ENCODE measurements at places on chromosomes 11 and 22. TPM values are rescaled to one million over a fixed set of nuclear protein-coding genes. Genes with fewer than 3 reads are reported as not detected.

DNA sequence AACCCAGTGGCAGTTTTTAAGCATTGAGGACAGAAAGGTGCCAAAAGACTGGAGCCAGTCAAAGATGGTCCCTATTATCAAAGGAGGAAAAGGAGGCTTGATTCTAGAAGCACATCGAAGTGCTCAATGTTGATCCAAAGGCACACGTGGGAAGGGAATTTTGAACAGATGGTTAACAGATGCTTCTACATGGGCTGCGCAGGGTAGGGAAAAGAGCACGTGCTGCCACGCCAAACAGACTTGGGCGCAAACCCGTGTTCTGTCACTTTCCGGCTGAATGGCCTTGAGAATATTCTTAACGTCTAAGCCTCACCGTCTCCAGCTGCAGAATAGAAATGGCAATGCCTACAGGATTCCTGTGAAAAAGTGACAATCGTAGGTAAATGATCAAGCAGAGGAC is 217.9 kb upstream of the MTNR1B start:
- DNase-seq = no peak

DNA sequence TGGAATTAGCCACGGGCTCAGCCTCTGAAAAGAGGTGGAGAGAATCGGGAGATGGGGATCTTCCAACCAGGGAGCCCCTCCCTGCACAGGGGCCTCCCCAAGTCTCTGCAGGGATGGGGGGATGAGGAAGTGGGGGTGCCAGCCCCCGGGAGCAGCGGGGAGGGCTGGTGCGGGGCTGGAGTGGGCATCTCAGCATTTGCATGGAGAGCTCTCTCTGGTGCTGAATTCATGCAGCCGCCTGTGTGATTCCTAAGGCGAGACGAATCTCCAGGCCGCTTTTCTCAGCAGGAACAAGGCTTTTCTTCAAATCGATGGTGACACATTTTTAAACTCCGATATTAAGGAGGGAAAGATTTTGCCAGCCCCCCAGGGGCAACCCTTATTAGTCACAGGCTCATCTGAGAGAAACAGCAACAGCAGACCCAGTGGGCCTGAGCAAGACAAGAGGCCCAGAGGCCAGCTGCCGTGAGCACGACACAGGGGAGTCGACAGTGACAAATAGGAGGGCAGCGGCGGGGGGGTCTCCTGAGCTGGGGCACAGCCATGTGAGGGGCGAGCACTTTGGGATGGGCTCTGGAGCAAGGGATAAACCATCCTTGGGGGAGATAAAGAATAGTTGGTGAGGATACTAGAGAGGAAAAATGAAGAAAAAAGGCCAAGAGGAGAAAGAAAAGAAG is 29.0 kb downstream of the MACROD1 start:
- DNase-seq = no peak

Gene UBQLNL
- 0.98 TPM for total RNA-seq

- no peak for DNase-seq
Observed at GRCh38 chr11:19868871-19869270, 156.2 kb downstream of the NAV2 start.

DNA sequence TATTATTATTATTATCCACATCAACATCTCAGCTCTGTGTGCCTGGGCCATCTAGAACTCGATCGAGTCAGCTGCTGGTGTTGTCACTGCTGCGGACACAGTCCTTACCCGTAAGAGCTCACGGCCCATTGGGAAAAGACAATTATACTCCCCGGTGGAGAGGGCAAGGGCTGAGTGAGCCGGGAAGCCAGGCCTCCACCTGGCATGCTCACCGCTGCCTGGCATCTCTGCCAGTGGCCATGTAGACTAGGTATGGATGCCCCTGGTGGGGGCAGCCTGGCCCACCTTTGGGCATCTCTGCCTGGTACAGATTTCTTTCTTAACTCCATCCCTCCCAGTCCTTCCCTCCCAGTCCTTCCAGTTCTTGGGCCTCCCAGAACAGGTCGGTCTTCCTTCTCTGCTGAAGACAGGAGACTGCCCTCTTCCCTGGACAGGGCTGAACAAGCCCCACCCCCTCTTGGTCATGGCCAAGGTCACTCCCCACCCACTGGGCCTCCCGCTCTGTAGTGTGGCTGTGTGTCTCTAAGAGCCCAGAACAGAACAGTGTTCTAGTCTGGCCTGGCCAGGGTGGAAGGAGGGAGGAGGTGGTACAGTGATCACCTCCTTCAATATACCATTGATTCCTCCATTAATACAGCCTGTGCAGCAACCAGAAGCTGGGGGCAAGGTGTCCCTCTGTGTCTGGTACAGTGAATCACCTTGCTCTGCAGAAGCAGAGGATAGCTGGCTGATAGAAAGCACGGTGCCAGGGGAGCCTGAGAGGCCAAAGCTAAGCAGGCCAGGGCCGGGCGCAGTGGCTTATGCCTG is 57.7 kb downstream of the FLRT1 start:
- DNase-seq = no peak

Gene MAFF
- 14.3 TPM for total RNA-seq

DNA sequence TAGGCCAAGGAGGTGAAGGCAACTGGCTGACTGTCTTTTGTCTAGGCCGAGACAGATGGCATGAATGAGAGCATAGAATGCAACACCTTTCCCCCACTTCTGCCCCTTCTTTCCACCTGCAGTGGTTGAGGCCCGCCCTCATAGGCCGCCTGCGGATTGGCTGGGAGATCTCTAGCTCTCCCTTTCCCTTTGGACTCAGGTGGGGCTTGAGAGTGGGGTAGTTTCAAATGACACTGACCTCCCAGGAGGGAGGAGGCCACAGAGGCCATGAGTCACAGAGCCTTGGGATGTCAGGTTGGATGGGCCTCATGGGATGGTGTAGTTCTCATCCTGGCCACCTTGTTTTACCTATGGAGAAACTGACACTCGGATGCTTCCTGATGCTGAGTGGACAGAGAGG is 9.1 kb downstream of the MICAL2 start:
- DNase-seq = no peak

- DNase-seq = no peak
Observed at GRCh38 chr11:23765682-23766252, 731.1 kb upstream of the LUZP2 start.

DNA sequence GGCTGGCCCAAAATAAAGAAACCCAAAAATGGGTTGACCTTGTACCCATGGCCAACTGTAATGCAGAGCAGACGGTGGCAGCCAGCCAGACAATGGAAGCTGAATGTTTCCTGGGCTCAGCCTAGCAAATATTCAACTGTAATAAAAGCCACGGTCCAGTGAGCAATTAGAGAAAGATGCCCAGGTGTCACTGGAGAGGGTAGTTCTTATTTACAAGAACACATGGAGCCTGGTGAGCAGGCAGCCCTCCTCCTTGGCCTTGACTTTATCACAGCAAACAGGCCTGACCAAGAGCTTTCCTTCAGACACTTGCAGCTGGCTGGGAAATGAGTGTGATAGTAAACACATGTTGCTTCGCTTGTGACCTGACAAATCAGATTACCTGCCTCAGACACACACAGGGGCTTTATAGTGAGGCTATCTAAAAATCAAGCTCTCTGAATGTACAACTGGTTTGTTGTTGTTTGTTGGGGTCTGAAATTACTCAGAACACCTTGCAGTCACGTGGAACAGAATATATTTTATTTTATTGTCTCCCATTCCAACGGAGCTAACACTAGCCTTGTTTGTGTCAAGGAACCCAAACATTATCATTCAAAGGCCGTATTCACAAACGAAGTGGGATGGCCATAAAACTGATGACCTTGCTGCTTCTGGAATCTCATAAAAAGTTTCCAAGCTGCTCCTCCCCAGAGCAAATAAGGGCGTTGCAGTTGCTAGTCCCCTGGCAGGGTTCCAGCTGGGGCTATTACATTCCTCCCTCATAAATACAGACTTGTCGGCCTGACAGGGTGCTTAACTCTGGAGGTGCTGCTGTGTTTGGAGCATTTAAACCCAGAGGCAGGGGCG is 161.1 kb downstream of the BBOX1 start:
- DNase-seq = no peak

Gene CD3E
- total RNA-seq = not detected

Gene ALKBH3
- total RNA-seq = 23.6 TPM

Gene MAPK8IP2
- 206 TPM for total RNA-seq

GRCh38 chr11:134270250-134270714 is 5.9 kb upstream of the GLB1L3 start:
- no peak for DNase-seq

GRCh38 chr11:59191095-59191494 is 19.2 kb downstream of the DTX4 start:
- no peak for DNase-seq

Gene OR6T1
- not detected for total RNA-seq

Gene OR51I1
- total RNA-seq = not detected

- DNase-seq = no peak
Observed at GRCh38 chr11:19597206-19597605, 115.4 kb upstream of the NAV2 start.

GRCh38 chr22:48781391-48781790 is 1046.3 kb downstream of the BRD1 start:
- no peak for DNase-seq

DNA sequence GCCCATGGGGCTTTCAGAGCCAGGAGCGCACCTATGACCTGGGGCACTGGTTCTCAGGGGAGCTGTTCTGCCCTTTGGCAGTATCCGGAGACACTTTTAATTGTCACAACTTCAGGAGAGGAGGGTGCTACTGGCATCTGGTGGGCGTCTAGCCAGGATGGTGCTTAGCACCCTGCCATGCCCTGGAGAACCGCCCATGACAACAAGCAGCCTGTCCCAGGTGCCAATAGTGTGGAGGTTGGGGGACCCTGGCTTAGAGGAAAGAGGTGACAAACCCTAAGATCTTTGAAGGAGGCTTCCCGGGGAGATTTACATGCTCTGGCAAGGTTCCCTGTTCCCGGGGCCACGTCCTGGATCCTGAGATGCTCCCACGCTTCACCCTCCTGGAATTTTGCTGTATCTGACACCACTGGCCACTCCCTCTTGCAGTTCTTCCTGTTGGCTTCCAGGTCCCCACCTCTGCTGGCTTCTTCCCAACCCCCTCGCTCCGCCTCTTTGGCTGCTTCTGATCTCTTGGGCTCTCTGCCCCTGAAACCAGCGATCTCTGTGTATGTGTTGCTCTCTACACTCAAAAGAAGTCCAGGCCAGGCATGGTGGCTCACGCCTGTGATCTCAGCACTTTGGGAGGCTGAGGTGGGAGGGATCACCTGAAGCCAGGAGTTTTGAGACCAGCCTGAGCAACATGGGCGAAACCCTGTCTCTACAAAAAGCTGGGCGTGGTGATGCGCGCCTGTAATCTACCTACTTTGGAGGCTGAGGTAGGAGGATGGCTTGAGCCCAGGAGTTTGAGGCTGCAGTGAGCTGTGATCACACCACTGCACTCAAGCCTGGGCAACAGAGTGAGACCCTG is 31.1 kb downstream of the FADS3 start:
- DNase-seq = no peak

DNA sequence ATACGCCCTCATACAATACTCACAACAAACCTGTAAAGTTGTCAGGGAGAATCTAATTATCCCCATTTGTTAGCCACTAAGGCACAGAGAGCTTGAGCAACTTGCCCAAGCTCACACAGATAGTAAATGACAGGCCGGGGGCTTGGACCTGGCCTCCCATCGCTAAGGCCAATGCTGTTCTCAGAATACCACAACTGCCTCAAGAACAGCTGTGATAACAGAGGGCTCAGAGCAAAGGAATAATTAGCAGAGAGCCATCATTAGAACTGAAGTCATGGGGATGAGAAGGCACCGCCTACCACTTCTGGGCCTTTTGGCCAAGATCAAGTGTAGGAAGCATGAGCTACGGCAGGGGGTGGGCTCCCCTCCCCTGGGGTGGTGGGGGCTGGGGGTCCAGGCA is 98.6 kb downstream of the FEZ1 start:
- no peak for DNase-seq

GRCh38 chr22:36936362-36937116 is 23.1 kb downstream of the CSF2RB start:
- no peak for DNase-seq

- DNase-seq = no peak
Observed at GRCh38 chr11:133570376-133570775, 38.1 kb upstream of the OPCML start.

GRCh38 chr11:125108469-125108868 is 3.0 kb downstream of the TMEM218 start:
- no peak for DNase-seq

Gene CNIH2
- total RNA-seq = 36.6 TPM

GRCh38 chr22:39567135-39567946 is 3.2 kb upstream of the CACNA1I start:
- no peak for DNase-seq

Gene CAVIN3
- total RNA-seq = 10.0 TPM

GRCh38 chr11:126438691-126439090 is 83.2 kb downstream of the ST3GAL4 start:
- DNase-seq = no peak

DNA sequence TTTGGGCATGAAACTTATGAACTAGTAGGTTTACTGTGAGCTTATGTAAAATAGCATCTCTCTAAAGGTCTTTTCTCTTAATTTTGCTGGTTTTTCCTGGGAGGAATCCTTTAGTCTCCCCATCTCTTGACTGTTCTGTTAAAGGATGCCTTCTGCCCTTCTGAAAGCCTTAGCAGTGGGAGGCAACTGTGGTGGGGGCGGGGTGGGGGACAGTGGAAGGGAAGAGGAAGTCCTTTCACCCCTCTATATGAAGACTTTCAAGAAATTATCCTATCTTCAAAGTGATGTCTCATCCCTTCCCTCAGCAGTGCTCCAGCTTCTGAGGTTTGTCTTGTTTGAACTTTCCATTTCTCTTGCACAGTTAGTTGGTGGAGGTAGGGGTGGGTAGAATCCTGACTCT is 73.1 kb downstream of the ELP4 start:
- DNase-seq = no peak

GRCh38 chr11:68552542-68552941 is 92.0 kb downstream of the PPP6R3 start:
- DNase-seq = no peak

DNA sequence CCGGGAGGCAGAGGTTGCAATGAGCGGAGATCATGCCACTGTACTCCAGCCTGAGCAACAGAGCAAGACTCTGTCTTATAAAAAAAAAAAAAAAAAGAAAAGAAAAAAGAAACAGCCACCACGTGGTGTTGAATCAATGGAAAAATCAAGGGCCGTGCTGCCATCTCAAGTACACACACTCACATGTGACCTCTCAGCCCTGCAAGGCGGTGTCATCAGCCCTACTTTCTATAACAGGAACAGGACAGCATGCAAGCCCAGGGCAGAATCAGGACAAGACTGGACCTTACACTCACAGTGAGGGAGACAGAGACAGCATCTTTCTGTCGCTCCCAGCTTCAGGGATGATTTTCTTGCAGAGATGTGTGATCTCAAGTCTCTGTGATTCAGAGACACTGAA is 179.6 kb downstream of the MPPED1 start:
- no peak for DNase-seq

GRCh38 chr11:44445500-44446365 is 119.7 kb upstream of the CD82 start:
- DNase-seq = no peak

Gene KLHL35
- 10.1 TPM for total RNA-seq

Gene FREY1
- total RNA-seq = 0.95 TPM

DNA sequence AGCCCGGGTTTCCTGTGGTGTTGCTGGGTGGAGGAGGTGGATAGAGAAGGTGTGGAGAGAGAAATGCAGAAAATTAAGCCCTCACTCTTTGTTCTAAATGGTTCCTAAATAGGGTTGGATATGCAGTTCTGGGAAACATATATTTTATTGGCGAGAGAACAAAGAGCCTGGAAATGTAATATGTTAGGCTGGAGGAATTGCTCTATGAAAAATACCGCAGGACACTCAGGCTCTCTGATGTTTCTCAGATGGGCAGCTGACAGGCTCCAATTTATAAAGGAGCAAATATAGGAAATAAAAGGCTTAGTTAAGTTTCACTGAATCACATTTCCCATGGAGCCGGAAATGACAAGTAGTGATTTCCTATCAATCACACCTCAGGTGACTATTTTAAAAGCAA is 428.0 kb downstream of the TMEM135 start:
- DNase-seq = no peak

Gene SLC25A17
- 15.2 TPM for total RNA-seq

GRCh38 chr11:131465746-131466145 is 95.3 kb downstream of the NTM start:
- no peak for DNase-seq
